ENCODE measurements at places on chromosomes 6 and 20. TPM values are rescaled to one million over a fixed set of nuclear protein-coding genes. Genes with fewer than 3 reads are reported as not detected.

EBF4 gene
- 4.2 TPM for total RNA-seq

RBM24 gene
- total RNA-seq = not detected

TMEM217 gene
- 0.58 TPM for total RNA-seq

DNA sequence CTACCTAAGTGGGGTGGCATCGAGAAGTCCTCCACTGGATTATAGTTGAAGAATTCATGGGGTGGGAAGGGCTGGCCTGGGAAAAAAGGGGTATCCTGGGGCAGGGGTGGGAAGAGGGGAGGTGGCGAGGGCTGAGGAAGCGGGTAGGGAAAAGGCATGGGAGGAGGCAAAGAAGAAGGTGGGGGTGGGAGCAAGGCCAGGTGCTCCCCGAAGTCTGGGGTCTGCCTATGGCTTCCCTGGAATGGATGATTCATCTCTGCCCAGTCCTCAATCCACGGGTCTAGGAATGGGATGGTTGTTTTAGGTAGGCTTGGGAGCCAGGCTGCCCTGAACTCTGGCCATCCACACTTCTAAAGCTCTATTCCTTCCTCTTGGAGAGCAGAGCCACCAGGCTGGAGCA is 4.4 kb downstream of the PCED1A start:
- DNase-seq = no peak

GRCh38 chr20:9476174-9476573 is 38.2 kb upstream of the LAMP5 start:
- DNase-seq = no peak

DNA sequence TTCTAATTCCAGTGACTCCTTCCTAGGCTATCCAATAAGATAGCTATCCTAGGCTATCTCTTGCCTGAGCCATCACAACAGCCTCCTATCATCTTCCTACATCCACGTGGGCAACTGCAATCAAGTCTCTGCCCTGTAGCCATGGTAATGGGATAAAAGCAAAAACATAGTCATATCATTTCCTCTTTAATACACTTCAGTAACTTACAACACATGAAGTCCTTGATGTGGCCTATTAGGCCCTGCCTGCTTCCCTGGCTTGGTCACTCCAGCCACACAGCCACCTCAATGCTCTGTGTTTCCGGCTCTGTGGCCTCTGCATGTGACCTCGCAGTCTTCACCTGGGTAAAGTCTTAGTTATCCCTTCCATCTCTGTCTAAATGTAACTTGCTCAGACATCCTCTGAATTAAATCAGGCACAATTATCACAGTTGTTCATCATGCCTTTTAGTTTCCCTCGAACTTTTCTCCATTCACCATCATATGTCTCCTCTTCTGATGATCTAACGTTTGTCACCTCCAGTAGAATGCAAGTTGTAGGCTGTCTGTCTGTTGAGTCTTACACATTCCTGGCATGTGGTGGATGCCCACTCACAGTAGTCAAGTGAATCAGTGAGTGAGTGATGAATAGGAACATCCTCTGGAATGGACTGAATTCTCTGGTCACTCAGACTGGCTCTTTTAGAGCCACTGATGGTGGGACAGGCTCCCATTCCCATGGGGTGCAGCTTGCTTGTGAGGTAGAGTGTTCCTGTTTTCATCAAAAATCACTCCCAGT is 229.4 kb downstream of the TBC1D7 start:
- no peak for DNase-seq

DNA sequence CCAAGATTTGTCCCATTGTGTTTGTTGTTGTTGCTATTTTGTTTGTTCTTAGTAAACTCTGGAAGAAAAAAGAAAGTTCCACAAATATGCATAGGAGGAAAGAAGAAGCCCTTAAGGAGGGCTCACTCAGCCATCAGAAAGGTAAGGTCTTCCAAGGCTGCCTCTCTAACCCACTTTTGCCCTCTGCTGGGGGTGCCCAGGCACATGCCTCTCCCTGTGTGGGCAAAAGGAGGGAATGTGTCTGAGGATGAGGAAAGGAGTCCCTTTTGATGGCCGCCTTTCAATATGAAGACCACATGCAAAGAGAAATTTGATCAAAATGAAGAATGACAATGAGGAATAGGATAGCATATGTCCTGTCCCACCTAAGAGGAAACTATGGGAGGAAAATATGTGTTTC is 248.2 kb upstream of the POU3F2 start:
- DNase-seq = no peak
